ENCODE measurements at places on chromosomes 3 and 15.

- no peak for DNase-seq
Observed at GRCh38 chr3:67655364-67656121, 1.1 kb upstream of the SUCLG2 start.

DNA sequence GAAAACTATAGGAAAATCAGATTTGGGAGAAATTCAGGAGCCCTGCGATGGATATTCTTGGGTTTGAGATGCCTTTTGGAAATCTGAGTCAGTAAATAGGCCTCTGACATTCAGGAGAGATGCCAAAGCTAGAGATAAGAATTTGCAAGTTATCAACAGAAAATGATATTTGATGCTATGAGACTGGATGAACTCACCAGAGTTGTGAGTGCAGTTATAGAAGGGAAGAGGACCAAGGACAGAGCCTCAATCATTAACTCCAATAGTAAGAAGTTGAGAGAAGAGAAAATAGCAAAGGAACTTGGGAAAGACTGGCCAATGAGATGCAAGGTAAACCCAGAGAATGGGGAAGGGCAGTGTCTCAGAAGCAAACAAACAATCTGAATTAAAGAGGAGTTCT is 7.9 kb upstream of the ANO10 start:
- DNase-seq = no peak

DNA sequence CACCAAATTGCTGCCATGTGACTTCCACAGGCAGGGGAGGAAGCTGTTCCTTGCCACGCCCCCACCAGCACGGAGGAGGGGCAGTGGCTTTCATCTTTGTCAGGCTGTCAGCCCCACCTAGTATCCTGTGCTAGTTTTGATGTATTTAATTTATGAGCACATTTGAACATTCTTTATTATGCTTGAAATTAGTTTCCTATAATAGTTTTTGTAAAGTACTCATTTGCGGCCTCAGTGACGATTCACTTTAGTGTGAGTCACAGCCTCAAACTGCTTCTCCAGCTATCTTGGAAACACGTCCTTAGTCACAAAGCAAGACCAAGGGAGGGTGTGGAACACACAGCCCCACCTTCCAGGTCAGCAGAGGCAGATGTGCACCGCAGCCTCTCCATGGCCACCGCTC is 239.9 kb upstream of the ATP10A start:
- DNase-seq = no peak

GRCh38 chr15:74011610-74012009 is 17.1 kb downstream of the PML start:
- DNase-seq = no peak

DNA sequence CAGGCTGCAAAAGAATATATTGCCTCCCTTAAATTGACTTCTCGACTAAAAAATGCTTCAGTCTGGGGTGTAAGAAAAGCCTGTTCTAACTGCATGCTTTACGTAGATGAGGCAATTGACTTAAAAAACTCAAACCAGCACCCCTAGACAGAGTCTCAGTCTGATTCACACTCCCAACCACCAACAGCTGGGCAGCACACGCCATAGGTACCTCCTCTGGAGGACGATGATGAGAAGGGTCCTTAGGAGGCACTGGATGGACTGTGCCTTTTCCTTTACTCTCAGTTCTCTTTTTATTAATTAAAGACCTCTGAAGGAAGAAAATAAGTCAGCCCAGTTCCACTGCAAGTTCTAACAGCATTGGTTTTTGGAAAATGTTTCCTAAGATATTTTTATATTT is 175.0 kb downstream of the PDZRN3 start:
- no peak for DNase-seq

- no peak for DNase-seq
Observed at GRCh38 chr15:38053205-38053604, 118.8 kb downstream of the TMCO5A start.

DNA sequence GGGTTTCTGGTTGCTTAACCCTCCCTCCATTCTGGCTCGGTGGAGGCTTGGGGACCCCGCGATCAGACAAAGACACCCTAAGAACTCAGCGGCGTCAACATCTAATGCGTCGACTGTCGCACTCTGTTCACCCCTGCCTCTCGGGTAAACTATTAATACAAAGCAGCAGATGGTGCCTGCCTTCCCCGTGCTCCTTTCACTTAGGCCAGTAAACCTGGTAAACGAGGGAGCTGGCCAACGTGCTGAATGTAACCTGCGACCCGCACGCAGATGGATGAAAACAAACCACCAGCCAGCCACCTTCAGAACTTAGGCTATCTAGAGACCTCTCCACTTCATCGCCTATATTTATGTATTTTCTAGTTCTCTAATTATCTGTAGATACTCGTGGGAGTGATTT is 848 bp upstream of the CADPS start:
- DNase-seq = peak; percentile 66

- DNase-seq = no peak
Observed at GRCh38 chr3:152728231-152728980, 106.5 kb upstream of the P2RY1 start.

DNA sequence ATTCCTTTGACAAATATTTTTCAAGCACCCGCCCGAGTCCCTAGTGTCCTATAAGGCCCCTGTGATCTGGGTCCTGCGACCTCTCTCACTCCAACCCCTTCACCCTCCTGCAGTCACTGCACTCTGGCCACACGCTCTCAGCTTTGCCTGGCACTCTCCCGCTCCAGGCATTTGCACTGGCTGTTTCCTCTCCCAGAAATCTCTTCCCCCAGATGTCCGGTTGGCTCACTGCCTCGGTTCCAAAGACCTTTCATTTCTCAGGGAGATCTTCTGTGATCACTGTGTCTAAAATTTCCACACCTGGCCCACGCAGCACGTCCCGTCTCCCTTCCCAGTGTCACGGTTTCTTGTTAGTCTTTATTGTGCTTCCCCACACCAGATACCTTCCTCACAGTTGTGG is 97.4 kb downstream of the WNT7A start:
- no peak for DNase-seq

GRCh38 chr3:177824190-177824786 is 627.0 kb upstream of the TBL1XR1 start:
- no peak for DNase-seq

- DNase-seq = no peak
Observed at GRCh38 chr3:145490088-145491048, 670.6 kb downstream of the PLOD2 start.

DNA sequence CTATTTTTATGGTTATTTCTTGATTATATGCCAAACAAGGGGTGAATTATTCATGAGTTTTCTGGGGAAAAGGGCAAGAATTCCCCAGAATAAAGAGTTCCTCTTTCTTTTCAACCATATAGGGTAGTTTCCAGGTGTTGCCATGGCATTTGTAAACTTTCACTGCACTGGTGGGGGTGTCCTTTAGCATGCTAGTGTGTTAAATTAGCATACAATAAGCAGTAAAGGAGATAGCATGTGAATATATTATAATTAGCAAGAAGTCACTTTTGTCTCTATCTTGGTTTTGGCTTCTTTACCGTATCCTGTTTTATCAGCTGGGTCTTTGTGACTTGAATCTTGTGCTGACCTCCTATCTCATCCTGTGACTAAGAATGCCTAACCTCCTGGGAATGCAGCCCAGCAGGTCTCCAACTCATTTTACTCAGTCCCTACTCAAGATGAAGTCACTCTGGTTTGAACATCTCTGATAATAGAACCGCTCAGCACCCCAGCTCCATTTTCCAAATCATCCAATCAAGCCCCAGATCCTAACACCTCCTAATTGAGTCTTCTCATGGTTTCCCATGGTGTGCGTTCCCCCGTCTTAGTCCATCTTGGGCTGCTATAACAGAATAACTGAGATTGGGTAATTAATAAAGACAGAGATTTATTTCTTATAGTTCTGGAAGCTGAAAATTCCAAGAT is 3.4 kb upstream of the SELENOT start:
- DNase-seq = no peak

- DNase-seq = peak; percentile 67
Observed at GRCh38 chr15:70605606-70606410, 157.6 kb downstream of the UACA start.

GRCh38 chr3:8635631-8636030 is 9.0 kb downstream of the SSUH2 start:
- DNase-seq = no peak

GRCh38 chr15:52391069-52391468 is 95.5 kb upstream of the MYO5C start:
- DNase-seq = no peak

DNA sequence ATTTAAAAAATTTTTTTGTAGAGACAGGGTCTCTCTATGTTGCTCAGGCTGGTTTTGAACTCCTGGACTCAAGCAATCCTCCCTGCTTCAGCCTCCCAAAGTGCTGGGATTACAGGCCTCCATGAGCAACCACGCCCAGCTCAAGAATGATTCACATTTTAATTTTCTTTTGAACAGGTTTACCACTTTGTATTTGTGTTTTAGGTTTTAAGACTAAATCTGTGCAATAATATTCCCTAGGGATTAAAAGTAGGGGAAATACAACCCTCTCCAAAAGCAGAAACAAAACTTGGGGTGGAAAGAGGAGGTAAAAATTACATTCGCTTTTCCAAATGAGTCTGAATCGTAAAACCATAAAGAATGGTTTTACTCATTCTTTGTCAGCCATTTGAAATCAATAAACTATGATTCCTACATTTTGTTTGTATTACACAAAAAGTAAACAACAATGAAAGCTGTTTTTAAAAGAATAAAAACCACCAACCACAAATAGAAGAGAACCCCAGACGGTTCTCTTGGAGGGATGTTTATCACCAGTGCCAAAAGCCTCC is 37.8 kb downstream of the SLC24A1 start:
- DNase-seq = no peak

DNA sequence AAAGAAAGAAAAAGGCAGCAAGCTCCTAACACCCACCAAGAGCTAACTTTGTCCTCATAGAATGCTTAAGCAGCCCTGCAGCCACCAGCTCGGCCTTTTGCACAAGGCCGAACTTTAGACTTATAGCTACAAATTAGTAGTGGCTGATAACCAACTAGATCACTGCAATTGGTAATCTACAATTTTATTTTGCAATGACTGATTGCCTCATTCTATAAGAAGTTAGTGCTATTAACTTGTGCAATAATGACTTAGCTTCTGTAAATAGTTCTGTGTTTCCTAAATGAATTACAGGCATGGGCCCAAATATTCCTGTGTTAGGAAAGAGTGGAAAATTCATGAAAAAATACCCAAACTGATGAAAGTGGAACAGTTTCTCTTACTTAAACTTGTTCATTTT is 284.8 kb upstream of the CFAP20DC start:
- DNase-seq = no peak

DNA sequence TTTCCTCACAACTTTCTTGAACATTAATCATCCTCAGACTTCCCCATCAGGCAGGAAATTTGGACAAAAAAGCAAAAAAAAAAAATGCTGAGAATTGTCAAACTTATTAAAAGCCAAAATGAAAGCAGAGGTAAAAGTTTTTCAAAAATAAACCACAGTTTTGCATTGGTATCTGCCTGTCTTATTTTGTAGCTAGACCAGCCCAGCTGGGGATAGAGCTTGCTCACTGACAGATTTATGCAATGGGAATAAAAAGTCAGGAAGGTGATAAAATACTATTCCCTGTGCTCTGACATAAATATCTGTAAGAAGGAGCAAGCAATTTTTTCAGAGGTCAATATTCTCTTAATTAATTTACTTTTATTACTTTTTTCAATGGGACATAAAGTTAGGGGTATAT is 1006.7 kb upstream of the ALCAM start:
- no peak for DNase-seq
